ENCODE measurements at places on chromosomes 4 and X.

- DNase-seq = no peak
Observed at GRCh38 chr4:10962246-10962645, 277.7 kb upstream of the CLNK start.

- DNase-seq = no peak
Observed at GRCh38 chr4:8769645-8770517, 101.8 kb downstream of the HMX1 start.

GRCh38 chrX:344371-344901, 25.8 kb upstream of the GTPBP6 start:
- no peak for DNase-seq

- no peak for DNase-seq
Observed at GRCh38 chrX:29911673-29912072, 303.7 kb upstream of the MAGEB2 start.

- no peak for DNase-seq
Observed at GRCh38 chrX:118286066-118286762, 59.7 kb upstream of the WDR44 start.

DNA sequence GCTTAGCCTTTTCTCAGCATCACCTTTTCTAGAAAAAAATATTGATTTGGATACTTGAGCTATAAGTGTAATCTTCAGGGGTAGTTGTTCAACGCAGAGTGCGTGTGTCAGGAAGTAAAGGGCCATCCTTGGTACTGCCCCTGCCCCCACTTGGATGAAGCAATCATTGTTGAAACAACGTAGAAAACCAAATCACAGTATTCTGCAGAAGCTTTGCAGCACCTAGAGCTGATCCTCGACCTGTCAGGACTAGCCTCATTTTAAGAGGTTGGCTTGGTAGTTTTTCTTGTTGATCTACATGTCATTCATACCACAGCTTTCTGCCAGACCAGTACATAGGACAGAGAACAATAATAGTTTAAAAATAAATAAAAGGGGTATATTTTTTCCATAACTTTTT, 65.3 kb upstream of the MYOZ2 start:
- DNase-seq = no peak

DNA sequence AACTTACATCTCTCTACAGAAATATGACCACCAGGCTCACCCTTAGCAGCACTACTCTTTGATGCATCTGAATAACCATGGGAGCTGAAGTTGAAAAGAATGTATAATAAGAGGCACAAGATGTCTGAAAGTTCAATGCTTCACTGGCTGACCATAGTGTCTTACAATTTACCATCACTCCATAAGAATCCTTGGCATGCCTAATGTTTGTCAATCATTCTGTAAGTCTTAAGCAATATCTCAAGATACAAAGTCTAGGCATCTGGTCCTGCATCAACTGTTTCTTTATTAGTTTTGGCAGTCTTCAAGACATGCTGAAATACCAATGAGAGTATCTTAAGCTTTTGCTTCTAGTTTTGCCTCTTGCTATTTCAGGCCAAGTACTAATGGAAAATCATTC, 755.5 kb downstream of the STIM2 start:
- no peak for DNase-seq

DNA sequence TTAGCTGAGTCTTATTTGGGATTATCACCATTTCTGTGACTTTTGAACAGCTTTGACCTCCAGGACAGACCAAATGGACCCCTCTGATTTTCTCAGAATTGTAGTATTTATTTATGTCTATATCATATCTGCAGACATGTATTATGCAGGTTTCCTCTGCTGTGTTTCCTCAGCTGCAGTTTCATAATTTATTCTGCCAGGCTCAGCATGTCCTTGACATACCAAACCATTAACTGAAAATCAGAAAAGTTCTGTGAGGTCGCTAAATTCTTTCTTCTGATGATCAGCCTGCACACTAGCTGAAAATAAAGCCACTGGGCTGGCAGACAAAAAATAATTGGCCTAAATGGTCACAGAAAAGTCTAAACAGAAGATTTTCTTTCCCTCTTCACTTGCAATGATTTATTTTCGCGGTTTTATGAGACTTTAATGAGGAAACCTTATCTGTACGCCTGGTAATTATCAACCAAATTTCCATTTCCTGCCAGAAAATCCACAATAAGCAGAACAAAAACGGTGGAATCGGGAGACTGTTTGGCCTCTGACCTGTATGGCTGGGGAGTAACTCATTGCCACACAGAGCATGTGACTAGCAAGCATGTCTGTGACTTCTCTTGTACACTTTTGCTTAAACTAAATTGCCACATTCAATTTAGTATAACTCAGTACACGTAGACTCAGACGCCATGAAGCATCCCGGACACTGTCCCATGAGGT, 150.9 kb downstream of the ENPP6 start:
- DNase-seq = no peak

DNA sequence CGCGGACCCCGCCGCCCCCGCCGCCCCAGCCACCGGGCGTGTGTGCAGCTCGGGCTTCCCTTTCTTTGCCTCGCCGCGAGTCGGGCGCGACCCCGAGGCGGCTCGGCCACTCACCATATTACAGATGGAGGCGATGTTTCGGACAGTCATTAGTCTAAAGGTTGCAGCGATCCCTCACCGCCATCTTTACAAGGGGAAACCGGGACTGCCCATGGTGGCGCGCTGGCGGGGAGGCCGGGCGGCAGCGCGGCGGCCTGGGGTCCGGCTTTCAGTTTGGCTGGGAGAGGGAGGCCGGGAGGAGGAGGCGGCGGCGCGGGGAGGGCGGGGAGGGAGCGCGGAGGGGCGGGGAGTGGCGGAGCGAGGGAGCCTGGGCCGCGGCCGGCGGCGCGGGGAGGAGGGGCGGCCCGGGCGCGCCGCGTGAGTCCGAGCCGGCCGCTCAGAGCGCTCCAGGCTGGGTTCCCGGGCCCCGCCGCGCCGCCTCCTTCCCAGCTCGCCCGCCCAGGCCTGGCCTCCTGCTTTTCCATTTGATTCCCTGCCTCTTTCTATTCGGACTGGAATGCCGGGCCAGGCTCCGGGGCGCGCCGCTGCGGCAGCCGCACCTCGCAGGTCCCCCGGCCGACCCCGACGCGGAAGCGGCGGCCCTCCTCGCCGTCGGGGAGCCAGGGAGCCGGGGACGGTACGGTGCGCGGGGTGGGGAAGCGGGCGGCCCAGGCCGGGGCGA, at the start of gene USP46:
Gene USP46 (minus strand): TSS at position 301 of the 721 bp plus-strand sequence. CDS start 151 bp downstream, at position 150.
- peak; percentile 62 for DNase-seq

GRCh38 chr4:113467581-113467980, 294.0 kb downstream of the CAMK2D start:
- no peak for DNase-seq

GRCh38 chrX:119667111-119667878, 25.7 kb downstream of the SEPTIN6 start:
- no peak for DNase-seq

DNA sequence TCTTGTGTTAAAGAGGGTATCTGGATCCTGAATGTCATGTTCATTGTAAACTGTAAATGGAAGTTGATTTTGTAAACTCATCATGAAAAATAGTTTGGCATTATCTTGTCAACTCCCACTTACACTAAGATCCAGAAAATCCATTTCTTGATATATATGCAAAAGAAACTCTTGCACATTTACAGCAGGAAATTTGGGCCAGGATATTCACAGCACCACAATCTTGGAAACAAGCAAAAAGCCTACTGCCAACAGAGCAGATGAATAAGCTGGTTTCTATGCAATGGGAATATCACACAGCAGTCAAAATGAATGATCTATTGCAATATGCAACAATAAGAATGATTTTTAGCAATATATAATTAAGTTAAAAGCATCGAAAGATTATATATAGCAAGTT, 8.6 kb downstream of the GABRA4 start:
- no peak for DNase-seq

DNA sequence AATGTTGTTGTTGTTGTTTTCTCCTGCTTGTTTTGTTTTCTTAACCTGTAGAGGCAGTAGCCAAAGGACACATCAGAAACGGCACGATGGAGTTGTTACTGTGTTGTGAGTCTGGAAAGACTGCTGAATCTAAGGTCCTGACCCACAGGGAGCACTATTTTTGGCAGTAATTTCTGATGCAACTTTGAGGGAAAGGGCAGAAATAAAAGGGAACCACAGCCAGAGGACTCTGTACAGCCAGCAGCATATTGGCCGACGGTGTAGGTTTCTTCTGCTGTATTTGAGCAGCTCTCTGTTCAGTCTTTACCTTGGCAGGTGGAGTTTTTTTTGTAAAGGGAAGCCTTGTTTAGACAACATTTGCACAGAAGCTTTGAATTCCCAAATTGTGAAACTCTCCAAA, 203.0 kb upstream of the GPR101 start:
- DNase-seq = no peak

DNA sequence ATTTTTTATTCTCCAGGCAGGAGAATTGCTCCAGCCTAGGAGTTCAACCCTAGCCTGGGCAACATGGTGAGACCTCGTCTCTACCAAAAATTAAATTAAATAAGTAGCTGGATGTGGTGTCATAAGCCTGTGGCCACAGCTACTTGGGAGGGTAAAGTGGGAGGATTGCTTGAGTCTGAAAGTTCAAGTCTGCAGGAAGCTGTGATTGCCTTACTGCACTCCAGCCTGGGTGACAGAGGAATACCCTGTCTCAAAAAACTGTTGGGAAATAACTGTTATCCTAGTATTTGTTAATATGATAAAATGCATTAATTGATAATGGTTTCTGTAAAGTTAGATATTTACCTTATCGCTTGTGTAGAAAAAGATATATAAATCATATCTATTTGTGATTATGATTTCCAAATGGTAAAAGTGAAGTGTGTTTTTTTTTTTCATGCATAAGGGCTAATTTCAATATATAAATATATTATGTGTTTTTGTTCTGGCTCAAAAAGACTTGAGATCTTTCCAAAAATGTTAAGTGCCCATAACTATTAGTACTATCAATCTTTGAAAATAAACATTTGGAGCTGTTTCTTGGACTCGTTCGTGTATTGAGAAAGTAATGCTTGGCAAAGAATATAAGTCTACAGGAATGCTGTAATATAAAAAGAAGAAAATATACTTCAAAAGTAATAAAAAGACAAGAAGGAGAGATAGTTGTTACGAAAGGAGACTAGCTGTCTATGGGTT, 396.6 kb downstream of the ADGRL3 start:
- no peak for DNase-seq

- no peak for DNase-seq
Observed at GRCh38 chr4:57124145-57124544, 14.0 kb upstream of the IGFBP7 start.

GRCh38 chrX:107823456-107823855, 2.2 kb upstream of the MID2 start:
- DNase-seq = no peak

- no peak for DNase-seq
Observed at GRCh38 chr4:53781629-53782457, 190.6 kb upstream of the LNX1 start.

- no peak for DNase-seq
Observed at GRCh38 chr4:158395889-158396288, 125.8 kb upstream of the RXFP1 start.

GRCh38 chr4:101643186-101643837, 147.2 kb upstream of the BANK1 start:
- no peak for DNase-seq

DNA sequence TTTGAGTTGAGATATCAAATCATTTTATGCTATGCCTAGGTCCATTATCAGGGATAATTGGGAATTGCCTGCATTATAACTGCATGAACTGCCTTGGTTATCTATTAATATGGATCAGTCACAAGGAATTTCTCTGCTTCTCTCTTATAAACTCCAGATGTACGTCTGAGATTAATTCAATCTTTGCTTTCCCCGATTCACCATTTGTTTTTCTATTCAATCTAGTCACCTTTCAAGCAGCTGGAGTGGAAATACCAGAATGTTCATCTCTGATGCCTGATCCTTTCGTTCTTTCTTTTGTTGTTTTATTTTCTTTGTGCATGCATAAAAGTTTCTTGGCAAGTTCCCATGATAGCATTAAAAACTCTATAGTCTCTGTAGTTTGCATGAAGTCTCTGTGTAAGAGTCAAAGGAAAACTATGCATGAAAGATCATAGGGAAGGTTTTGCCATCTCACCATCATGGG, 22.6 kb downstream of the SYNPO2 start:
- no peak for DNase-seq

- no peak for DNase-seq
Observed at GRCh38 chr4:94251094-94251493, 43.4 kb downstream of the SMARCAD1 start.

- DNase-seq = no peak
Observed at GRCh38 chrX:74514384-74514783, 93.1 kb downstream of the SLC16A2 start.

DNA sequence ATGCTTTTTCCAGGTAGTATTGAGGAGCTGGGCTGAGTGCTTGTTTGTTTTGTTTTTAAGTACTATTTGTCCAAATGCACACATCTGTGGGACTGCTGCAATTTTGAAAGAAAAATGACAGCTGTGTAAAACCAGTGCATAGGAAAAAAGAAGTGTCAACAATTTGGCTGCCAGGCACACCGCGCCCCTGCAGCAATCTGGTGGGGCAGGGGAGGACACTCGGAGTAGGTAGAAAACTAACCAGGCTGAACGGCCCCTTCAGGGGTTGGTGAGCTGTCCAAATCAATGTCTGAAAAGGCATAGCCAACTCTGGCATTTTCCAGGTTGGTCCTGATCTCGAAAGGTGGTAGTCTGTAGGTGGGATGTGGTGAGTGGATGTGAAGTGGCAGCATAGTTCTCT, 1.1 kb downstream of the LDOC1 start:
- DNase-seq = no peak

GRCh38 chr4:119103263-119103662, 32.4 kb upstream of the MYOZ2 start:
- no peak for DNase-seq

DNA sequence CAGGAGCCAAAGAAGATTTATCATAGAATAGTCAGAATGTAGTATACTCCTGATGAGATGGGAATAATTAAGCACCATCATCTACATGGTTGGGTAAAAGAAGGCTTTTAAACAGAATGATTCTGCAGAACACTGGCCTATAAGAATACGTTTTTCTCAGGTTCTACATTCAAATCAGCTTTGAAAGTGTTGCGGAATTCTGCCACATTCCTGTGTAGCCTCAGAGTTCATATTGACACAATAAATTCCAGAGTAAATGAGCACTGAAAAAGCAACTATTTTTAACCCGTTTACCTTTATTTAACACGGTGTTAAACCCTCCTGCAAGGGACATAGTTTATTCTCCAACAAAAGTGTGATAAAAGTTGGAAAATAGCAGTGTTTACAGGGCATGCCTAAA, 950.2 kb upstream of the SLIT2 start:
- DNase-seq = no peak

All from NCI-H1048 (cell line).